Hematopoietic multipotent progenitor cell treated with erythropoietin and hydrocortisone succinate and interleukin-3 and kit ligand, for 4 days (in vitro differentiated cells): ENCODE measurements at places on chromosomes 5 and 9.

DNA sequence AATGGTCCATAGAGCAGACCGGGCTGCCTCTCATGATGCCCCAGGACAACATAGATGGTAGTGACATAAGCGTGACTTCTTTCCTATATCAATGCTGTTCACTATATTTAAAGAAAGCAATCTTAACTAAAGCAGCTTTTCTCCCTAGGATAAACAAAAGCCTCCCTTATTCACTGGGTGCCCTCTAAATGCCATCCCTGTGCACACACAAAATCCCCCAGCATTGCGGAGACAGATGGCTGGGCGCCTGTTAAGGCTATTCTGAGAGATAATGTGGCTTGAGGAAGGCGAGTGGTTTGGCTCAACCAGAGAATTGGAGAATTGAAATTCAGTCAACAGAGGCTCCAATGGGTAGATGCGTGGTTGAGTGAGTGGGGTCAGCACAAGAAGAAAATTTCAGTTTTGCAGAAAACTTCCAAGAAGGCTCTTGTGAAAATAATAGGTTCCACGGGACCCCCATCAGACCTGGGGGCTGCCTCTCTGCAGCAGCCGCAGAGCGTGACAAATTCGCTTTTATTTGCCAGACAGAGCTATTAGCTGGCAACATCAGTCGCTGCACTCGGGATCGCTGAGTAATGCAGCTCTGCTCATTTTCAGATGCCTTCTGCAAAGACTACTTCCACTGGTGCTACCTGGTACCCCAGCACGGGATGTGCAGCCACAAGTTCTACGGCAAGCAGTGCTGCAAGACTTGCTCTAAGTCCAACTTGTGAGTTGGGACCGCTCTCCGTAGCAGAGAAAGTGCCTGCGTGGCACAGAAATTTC, 103.9 kb upstream of the ICE1 start:
- no peak for DNase-seq

GRCh38 chr9:108363311-108363710, 492.5 kb downstream of the ACTL7B start:
- no peak for DNase-seq

- no peak for DNase-seq
These were observed 88.0 kb upstream of the ANKH start for GRCh38 chr5:14959399-14960119.

- DNase-seq = no peak
These were observed 484.1 kb upstream of the SEMA6A start for GRCh38 chr5:117058740-117059139.

GRCh38 chr5:115983519-115983918, 21.2 kb downstream of the LVRN start:
- no peak for DNase-seq

DNA sequence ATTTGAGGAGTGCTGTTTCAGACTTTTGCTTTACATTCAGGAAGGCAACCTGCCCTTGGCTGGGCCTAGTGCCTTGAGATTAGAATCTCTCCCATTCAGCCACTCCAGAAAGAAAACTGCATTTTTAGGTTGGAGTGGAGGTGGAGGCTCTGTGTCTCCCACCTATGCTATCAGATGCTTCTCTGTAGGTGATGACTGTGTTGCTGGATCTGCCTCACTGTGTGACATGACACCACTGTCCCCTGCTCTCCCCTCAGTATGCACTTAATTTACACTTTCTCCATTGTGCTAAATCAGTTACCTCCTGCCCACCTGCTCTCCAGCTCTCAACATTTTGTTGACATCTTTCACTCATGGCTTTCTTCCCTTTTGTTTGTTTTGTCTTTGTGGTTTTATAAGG, 265.8 kb downstream of the TENT4A start:
- no peak for DNase-seq

GRCh38 chr9:133106511-133107244, 14.4 kb downstream of the RALGDS start:
- no peak for DNase-seq

DNA sequence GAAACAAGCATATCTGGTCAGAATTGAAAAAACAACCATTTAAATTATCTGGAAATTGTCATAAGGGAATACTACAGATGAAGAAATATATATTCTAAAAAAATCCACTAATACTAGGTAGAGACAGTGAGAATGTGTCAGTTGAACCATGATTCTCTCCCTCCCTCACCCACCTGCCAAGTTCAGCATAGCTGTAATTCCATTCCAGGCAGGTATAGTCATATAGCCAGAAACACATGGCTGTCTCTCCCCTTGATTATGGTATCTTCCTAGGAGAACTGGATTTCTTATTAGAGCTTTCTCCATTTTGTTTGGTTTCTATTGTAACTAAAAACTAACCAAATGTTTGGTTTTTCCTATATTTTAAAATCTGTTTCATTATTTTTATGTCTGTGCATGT, 509.2 kb downstream of the CDH10 start:
- DNase-seq = no peak

- DNase-seq = no peak
These were observed 193.8 kb upstream of the HMHB1 start for GRCh38 chr5:143618141-143618540.

- DNase-seq = no peak
These were observed 191.4 kb downstream of the FRMD3 start for GRCh38 chr9:83346655-83347420.

DNA sequence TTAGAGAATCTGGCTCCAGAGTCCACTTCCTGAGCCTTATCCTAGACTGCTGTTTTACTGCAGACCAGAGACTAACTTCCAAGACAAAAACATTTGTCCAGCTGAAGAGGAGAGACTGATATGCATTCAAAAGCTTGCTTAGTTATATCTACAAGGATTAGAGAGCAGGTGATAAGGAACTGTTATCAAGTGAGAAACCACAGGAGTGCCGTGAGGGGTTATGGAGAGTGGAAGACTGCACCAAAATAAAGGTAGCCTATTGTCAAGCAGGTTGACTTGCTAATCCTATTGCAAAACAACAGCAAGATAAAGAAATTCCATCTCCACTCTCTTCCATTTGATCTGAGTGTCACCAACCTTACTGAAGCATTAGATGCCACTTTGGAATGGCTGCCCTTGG, 139.1 kb downstream of the SCAMP1 start:
- no peak for DNase-seq

DNA sequence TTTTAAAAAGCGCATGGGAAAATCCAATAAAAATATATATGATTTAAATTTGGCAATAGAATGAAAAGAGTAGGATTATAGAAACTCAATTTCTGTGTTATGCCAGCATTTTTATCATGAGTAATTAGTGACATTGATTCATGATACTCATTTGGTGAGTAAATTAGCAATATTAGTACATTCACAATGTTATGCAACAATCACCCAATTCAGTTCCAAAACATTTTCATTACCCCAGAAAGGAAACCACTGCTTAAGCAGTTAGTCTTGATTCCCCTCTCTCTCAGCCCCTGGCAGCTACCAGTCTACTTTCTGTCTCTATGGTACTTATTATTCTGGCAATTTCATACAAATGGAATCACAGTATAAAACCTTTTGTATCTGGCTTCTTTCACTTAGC, 27.0 kb downstream of the OSMR start:
- DNase-seq = no peak

- DNase-seq = no peak
These were observed 201.2 kb downstream of the PIK3R1 start for GRCh38 chr5:68416714-68417113.

DNA sequence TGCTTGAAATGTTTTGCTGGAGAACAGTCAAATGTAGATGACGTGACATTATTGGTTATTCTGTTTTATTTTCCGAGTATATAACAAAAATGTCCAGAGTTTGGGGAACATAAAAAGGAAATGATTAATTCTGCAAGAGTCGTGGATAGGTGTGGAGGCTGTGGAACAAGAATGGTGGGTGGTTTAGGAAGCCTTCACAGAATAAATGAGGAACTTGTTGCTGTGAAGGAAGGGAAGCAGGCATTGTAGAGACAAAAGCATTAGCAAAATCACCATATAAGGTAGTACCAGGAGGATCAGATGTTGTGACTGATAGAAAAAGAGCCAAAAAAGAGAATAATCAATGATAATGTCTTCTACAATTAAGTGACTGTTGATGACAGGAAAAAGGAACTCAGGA, 66.2 kb upstream of the CNTLN start:
- peak; percentile 10 for DNase-seq

DNA sequence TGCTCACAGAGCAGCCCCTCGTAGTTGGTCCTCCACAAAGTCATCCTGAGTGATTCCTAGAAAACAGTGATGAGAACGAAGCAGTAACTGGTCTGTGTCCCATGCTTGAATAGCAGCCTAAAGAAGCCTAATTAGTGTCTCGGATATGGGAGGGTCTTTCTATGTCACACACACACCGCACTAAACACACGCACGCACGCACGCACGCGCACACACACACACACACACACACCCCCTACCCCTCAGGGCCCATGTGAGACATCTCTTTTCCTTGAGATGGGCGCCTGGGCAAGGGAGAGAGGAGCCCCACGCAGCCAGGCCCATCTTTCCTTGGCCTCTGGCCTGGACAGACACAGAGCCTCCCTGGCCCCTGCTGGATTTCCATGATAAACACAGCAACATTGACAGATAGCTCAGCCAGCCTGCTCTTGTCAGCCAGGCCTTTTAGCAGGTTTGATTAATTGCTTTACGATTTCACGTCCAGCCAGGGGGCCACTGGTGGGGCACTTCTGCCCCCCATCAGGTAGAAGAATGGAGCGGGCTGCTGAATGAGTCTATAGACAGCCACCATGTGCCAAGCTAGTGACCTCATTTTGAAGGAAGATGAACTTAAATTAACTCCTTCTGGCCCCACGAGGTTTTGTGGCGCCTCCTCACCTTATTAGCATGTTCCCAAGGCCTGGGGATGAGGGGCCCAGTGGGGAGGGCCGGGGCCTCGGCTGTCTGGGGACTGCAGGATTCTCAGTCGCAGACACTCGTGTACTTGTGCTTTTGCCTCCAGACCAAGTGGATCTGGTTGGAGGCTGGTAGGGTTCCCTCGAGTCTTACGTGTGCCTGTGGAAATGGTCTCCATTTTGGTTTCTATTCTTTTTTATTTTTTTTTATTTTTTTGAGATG, 36.2 kb upstream of the PRDM12 start:
- no peak for DNase-seq

DNA sequence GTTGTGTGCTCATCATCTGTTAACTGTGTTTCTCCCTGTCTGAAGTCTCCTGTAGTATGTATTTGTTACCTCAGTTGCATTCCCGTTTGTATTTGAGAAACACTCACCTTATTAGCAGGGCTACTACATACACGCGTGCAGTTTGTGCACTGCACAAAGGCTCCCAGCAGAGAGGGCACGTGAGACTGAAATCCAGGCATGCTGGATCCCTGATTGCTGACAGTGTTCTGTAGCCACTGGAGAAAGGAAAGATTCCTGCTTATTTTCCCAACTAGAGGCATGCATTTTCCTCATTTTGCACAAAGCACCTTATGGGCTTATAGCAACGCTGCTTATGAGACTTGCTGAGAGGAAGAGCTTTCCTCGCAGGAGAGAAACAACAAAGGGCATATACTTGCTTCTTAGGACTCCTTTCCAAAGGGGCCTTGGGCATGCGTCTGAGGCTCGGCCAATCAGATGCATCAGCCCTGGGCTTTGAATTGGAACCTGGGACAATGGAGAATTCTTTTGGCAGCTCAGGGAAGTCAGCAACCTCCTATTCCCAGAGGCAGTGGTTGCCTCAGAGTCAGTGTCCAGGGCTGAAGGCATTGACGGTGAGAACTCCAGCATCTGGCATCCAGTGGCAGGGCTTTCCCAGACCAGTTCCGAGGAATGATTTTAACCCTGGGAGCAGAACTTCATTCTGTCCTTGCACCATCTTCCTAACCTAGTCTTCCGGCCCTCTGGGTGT, 9.9 kb upstream of the MEGF10 start:
- DNase-seq = no peak

- no peak for DNase-seq
These were observed 203.3 kb upstream of the TARS1 start for GRCh38 chr5:33237471-33237870.

DNA sequence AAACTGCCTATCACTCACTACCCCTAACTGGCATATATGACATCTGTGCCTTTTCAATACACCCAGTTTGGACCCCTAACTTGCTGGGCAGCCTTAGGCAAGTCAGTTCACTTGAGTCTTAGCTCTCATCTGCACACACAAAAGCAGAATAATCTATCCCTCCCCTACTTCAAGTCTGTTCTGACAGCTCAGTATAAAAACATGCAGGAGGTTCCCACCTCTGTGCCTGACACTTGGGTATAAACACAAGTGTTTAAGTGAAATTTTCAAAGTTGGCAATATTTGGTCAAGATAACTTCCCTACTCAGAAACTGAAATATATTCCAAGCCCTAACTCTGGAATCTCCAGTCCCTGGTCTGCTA, 12.6 kb downstream of the HNRNPH1 start:
- DNase-seq = peak; percentile 27

DNA sequence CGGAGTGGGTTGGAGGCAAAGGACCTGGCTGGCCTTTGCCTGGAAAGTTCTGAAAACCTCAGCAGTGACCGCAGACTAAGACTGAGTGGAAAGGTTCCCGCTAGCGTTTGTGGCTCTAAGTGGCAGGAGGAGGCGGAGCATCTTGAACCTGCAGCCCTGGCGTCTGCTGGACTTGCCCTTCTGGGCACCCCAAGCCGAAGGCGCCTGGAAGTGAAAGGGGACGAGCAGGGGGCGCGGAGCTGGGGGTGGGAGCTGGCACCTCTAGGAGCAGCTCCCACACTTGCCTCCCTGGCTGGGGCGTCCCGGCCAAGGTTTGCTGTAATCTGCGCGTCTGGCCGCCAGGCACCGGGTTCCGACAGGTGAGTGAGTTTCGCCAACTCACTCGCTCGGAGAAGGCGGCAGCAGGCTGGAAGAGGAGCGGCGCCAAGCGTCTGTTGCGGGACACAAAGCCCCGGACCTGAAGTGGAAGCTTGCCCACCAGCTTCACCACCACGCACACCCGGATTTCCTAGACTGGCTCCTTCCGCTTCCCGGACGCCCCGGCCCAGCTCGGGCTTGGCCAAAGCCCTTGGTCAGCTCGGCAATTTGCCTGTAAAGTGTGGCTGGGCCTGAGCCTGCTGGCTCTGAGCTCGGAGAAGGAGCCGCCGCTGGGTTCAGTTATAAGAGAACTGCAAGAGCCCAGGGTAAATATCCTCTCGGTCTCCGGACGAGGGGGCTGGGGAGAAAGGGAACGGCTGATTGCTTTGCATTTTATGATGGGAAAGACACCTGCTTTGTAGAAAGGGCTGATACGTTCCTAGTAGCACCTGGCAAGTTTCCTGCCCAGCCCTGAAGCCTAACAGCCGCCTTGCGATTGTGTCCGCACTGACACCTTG, at the start of gene GNA14:
Gene GNA14, minus strand, starts transcription at position 89 of the 875 bp plus-strand sequence. CDS start 529 bp downstream, outside the sequence.
- DNase-seq = peak; percentile 46

GRCh38 chr9:128628471-128629048, 28.1 kb downstream of the DYNC2I2 start:
- no peak for DNase-seq

DNA sequence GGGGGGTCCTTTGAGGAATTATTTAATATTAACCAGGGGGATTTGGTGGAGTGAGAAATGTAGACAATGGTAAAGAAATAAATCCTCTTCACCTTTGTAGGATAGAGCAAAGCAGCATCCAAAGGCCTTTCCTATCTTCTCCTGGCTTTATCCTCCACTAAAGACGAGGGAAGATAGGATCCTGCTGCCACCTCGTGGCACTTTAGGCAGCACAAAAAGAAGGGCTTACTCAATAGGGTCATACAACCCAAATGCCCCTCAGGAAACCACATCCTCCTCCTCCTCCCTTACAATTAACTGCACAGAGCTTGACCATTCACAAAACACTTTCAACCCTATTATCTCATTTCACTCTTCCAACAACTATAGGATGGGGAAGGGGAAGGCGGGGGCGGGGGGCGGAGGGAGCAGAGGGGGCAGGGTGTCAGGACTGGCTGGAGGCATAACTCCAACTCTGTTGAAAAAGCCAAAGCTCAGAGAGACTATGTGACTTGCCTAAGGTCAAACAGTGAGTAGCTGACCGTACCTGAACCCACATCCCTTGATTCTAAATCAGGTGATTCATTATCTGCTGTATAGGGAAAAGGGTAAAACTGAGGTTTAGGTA, 45.4 kb upstream of the MYOT start:
- peak; percentile 74 for DNase-seq
